ENCODE measurements at places on chromosomes 1 and 21. TPM values are rescaled to one million over a fixed set of nuclear protein-coding genes. Genes with fewer than 3 reads are reported as not detected.

Gene SPRR1B
- 2,304 TPM for total RNA-seq

Gene HEYL
- total RNA-seq, result not detected

Gene NHLH1
- not detected for total RNA-seq

Gene LORICRIN
- not detected for total RNA-seq

Gene HSD3B1
- not detected for total RNA-seq

Gene TSTD1
- total RNA-seq, result 112 TPM

Gene TNFRSF18
- total RNA-seq, result 0.98 TPM

Gene UTS2
- 0.33 TPM for total RNA-seq

Gene RGS4
- total RNA-seq, result 0.42 TPM

Gene ETV3L
- not detected for total RNA-seq

Gene NPHS2
- total RNA-seq, result not detected

Gene CTXND2
- not detected for total RNA-seq

Gene HRNR
- total RNA-seq, result not detected

Gene NBPF6
- total RNA-seq, result not detected

Gene CEP85
- 13.9 TPM for total RNA-seq

Gene ELK4
- total RNA-seq, result 7.6 TPM

Gene IFNLR1
- 3.4 TPM for total RNA-seq

Gene TRIM17
- 4.0 TPM for total RNA-seq

Gene RBP7
- not detected for total RNA-seq

Gene PATJ
- total RNA-seq, result 29.6 TPM

Gene FCRL6
- not detected for total RNA-seq

Gene AIRE
- total RNA-seq, result not detected

Gene ESRRG
- not detected for total RNA-seq

Gene RNF186
- total RNA-seq, result not detected

Gene CD247
- total RNA-seq, result not detected

Gene PRDM16
- 2.0 TPM for total RNA-seq

Gene GNB1
- 122 TPM for total RNA-seq

Gene MPL
- not detected for total RNA-seq

Gene FCRL4
- total RNA-seq, result not detected

Gene SLC9C2
- total RNA-seq, result not detected

Gene UBE2U
- not detected for total RNA-seq

Gene MRPL37
- 121 TPM for total RNA-seq

Gene SPRR2G
- total RNA-seq, result not detected

Gene CYP4B1
- 3.3 TPM for total RNA-seq

Gene LCE1F
- total RNA-seq, result not detected

Gene DYNLT5
- not detected for total RNA-seq

Gene ACTN2
- total RNA-seq, result not detected

Gene CFAP45
- total RNA-seq, result 0.09 TPM

Gene MROH9
- not detected for total RNA-seq

Gene CD5L
- total RNA-seq, result not detected

Gene SLC50A1
- 54.8 TPM for total RNA-seq

Gene VWA5B1
- total RNA-seq, result not detected

Gene NKAIN1
- not detected for total RNA-seq

All from airway epithelial cell (primary cell).